H1 (cell line): ENCODE measurements at places on chromosomes 2 and 18.

DNA sequence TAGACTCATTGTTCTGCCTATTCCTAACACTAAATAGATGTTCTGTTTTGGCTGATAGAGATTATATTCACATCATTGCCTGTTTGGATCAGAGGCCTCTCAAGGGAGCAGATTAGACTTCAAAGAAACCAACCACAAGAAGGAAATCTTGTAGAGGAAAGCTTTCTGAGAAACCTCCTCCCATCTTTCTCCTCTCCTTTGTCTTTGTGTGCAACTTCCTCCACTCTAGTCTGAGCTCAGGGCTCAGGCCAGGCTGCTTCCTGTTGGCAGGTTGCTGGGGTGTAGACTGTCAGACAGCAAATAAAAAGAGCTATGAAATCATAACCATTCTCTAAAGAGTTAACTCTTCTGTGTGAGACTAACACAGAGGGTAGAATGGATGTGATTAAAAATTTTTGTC lies 113.0 kb downstream of the TGFA start:
- no peak overlapping the region for H3K27ac ChIP-seq
- no peaks in the 10 kb centered on the region for H3K36me3 ChIP-seq
- no peaks in the 10 kb centered on the region for H3K4me1 ChIP-seq
- H3K27me3 ChIP-seq = peaks cover 8% of the 10 kb centered on the region
- DNase-seq = no peak

- no peak overlapping the region for H3K4me3 ChIP-seq
- no peaks in the 10 kb centered on the region; the same call in 1 of the 2 replicates for H3K36me3 ChIP-seq
- no peaks in the 10 kb centered on the region for H3K27me3 ChIP-seq
- no peak overlapping the region for H3K27ac ChIP-seq
- DNase-seq = no peak
- H3K4me1 ChIP-seq = no peaks in the 10 kb centered on the region
Observed at GRCh38 chr2:223865907-223866508, 28.6 kb upstream of the AP1S3 start.

DNA sequence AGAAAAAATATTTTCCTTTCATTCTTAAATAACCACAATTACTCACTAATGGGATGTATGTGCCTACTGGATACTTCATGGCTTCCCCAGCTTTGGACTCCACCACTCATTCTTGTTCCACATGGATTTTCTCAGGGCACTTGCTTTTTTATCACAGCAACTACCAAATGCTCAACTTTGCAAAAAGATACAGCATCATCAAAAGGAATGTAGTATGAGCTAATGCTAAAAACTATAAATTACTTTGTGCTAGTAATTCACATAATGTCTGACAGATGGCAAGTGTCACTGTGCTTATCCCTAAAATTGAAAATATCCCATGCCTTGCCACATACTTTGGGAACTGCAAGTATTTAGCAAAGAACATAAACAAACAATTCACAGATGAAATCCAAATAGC lies 130.4 kb upstream of the ZFP36L2 start:
- H3K4me3 ChIP-seq = no peak overlapping the region
- no peaks in the 10 kb centered on the region for H3K27me3 ChIP-seq
- DNase-seq = no peak

DNA sequence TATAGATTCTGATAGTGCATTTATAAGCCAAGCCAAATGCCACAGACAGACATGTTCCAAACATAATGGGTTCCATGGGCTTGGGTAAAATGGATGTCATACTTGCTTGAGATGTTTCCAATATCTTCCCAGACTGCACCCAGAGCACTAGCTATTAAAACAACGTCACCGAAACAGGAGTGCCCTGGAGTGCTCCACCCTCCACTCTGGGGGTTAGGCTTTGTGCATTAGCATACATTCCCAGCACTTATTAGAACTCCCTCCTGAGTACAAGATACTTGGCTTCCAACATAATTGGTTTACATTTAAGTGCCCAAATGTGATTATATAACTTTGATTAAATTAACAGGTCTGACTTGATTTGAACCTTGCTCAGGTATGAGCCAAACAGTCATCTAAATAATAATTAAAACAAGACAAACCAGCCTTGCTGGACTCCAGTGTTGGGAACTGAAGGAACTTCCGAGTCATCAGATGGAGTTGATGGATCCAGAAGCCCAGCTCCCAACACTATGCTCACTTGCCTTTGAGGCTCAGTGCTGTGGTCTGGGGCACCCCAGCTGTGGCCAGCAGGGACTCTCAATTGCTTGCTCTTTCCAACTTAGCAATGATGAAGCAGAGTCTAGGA lies 60.5 kb upstream of the LGALSL start:
- H3K27ac ChIP-seq = no peak overlapping the region
- H3K4me1 ChIP-seq = no peaks in the 10 kb centered on the region
- no peak for DNase-seq
- no peaks in the 10 kb centered on the region for H3K27me3 ChIP-seq

- no peaks in the 10 kb centered on the region for H3K27me3 ChIP-seq
- H3K27ac ChIP-seq = no peak overlapping the region
- no peaks in the 10 kb centered on the region for H3K4me1 ChIP-seq
- H3K4me3 ChIP-seq = no peak overlapping the region
Observed at GRCh38 chr2:95310216-95310615, 13.1 kb downstream of the KCNIP3 start.

DNA sequence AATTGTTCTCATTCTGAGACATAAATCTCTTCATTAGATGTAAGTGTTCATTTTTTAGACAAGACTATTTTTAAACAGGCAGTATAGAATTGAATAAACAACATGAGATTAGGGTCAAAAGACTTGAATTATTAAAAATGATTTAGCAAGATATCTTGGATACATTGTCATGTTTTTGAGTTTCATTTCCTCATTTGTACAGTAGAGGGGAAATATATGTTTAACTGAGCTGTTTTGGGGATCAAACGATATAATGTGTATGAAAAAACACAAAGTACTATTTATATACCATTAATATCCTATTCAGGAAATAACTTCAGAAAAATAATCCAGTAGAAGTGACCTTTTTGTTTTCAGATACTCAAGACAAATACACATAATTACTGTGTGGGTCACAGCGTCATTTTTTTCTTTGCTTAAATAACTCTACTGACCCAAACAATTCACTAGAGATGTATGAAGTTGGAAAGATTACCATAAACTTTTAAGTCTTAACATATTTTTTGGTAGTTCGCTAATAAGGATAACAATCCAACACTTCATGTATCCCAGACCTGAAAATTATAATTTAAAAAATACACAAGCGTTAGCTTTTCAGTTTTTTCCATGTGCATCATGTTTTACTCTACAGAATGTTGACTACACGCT lies 896 bp upstream of the ASXL3 start:
- H3K27ac ChIP-seq = no peak overlapping the region
- peaks cover 11% of the 10 kb centered on the region for H3K27me3 ChIP-seq
- no peaks in the 10 kb centered on the region for H3K36me3 ChIP-seq
- DNase-seq = no peak
- peak overlapping the region; percentile 66; the same call in 1 of the 2 replicates for H3K4me3 ChIP-seq
- peaks cover 10% of the 10 kb centered on the region for H3K4me1 ChIP-seq
